ENCODE measurements at places on chromosomes 16 and 17.

DNA sequence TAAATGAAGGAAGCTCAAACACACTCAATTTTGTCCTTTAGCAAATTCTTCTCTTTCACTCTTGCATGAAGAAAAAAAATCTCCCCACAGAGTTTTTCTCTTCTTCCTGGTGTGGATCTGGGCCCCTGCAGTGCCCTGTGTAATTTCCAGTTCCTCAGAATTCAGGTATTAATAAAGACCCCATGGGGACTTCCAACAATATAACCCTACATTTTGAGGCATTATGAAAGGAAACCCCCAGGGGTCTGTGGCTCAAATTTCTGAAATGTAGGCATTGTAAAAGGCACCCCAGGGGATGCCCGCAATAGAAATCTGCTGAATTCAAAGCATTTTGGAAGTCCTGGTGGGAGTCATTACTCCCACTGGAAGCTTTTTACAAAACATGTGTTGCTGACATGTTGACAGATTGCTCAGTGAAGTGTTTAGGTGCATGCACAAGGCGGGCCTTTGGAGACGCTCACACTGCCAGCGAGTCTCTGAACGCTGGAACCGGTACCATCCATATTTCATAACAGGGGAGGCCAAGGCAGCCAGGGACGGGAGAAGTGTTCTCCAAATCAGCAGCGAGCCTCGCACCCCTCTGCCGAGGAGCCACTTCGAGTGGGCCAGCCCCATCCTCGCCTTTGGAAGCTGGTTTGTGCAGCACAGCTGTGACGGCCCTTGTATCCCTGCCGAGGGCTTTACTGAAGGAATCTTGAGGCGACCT, 154.0 kb downstream of the ZNF423 start:
- no peak for DNase-seq

GRCh38 chr17:19731626-19732025, 15.2 kb upstream of the SLC47A2 start:
- DNase-seq = no peak

- no peak for DNase-seq
Measured at GRCh38 chr16:27769561-27770255, 219.8 kb downstream of the KATNIP start.

- no peak for DNase-seq
Measured at GRCh38 chr17:61249649-61250299, 149.9 kb upstream of the TBX2 start.

- no peak for DNase-seq
Measured at GRCh38 chr17:58081646-58082340, 1.4 kb upstream of the DYNLL2 start.

GRCh38 chr17:81086789-81087551, 52.0 kb downstream of the BAIAP2 start:
- DNase-seq = no peak

DNA sequence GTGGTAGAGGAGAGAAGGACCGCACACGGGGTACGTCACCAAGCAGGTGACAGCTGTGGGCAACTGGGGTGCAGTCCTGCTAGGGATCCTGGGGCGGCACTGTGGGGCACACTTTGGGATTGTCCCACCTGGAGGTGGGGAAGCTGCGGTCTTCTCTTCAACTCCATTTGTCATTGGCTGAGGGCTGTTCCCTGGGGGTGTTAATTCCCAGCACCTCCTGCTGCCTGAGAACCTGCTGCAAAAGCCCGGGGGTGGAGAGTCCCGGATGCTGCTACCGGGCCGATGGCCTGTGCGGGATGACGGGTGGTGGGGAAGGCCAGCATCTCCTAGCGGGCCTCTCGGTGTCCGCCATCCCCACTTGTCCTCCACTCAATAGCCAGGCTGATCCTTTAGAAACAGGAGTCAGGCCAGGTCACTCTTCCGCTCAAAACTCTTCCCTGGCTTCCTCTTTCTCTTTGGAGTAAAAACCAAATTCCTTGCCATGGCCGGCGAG, 100.2 kb downstream of the CYLD start:
- no peak for DNase-seq

- no peak for DNase-seq
Measured at GRCh38 chr17:36151891-36152638, 24.4 kb downstream of the TBC1D3B start.

GRCh38 chr16:48076455-48077012, 79.3 kb downstream of the ABCC12 start:
- no peak for DNase-seq

GRCh38 chr16:86112178-86112577, 213.2 kb downstream of the IRF8 start:
- no peak for DNase-seq

All from stimulated activated CD4-positive, alpha-beta T cell treated with anti-CD3 and anti-CD28 coated beads, Interleukin-12 subunit alpha, Interleukin-12 subunit beta, amount 100 ng/mL, for 24 hours (primary cell).